Natural killer cell (primary cell): ENCODE measurements at places on chromosomes 5 and 9.

- DNase-seq, result no peak
Measured at GRCh38 chr5:54705994-54706653, 188.6 kb downstream of the SNX18 start.

GRCh38 chr5:9198394-9198793 lies 347.5 kb downstream of the SEMA5A start:
- DNase-seq, result no peak

GRCh38 chr5:57863661-57864060 lies 381.1 kb upstream of the ACTBL2 start:
- no peak for DNase-seq

DNA sequence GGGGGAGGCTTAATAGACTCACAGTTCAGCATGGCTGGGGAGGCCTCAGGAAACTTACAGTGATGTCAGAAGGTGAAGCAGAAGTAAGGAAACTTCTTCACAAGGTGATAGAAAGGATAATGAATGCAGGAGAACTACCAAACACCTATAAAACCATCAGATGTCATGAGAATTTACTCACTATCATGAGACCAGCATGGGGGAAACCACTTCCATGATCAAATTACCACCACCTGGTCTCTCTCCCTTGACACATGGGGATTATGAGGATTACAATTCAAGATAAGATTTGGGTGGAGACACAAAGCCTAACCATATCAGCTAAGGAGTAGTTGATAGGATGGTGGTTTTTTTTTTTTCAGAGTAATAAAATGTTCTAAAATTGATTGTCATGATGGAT lies 201.8 kb downstream of the CDH12 start:
- no peak for DNase-seq

DNA sequence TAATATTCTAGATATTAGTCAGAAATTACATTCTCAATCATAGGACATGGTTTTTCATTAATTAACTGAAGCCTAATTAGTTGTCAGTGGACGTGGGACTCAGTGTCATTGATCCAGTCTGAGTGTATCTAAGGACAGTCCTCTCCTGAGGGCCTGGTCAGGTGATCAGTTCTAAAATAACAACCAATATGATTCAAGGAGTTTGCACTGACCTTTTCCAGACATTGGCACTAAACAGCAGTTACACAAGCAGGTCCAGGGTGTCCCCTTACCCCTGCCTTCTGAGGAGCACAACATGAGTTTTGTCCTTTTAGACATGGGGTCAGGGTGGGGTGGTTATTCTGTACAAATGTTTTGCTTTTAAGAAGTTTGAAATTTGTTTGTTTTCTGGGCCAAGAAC lies 97.8 kb downstream of the CMYA5 start:
- no peak for DNase-seq

DNA sequence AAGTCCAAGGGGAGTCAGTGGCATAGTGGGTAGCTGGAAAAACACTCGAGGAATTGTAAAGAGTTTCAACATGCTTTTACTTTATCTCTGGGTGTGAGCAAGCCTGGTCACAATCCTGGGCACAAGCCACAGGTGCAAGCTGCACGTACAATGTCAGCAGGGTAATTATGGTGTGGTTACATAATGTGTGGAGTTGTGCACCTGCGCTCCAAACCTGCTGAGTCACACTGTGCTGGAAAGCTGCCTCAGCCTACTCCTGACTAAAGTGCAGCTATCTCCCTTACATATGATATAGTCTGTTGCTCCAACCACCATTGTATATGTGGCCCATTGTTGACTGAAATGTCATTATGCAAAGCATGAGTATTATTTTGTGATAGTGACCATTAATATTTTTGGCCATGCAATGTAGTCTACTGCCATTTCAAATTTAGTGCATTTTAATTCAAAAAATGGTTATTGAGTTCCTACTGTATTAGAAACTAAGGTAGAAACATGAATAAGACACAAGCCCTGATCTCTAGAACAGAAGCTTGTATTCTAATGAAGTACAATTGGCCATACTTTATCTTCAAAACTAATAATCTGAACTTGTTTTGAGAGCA lies 160.9 kb upstream of the SLC30A5 start:
- DNase-seq, result no peak

GRCh38 chr5:88688984-88689667 lies 193.9 kb downstream of the MEF2C start:
- DNase-seq, result no peak

GRCh38 chr5:163496286-163496685 lies 9.1 kb upstream of the MAT2B start:
- DNase-seq, result no peak

DNA sequence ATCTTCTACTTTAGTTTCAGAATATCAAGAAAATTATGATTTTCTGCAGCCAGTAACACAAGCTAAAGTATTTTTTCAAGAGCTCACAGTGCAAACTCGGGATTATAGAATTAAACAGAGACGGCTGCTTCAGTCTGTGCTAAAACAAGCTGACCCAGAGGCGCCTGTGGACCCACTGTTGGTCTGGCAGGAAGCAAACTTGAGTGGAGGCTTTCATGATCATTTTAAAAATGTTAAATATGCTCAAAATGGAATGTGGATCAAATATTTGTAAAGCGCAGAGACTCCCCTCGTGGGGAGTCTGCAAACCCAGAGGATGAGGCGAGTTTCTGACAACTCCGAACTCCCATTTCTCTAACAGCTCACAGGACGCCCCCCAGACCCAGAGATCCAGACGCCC lies 13.0 kb downstream of the ROR2 start:
- no peak for DNase-seq

DNA sequence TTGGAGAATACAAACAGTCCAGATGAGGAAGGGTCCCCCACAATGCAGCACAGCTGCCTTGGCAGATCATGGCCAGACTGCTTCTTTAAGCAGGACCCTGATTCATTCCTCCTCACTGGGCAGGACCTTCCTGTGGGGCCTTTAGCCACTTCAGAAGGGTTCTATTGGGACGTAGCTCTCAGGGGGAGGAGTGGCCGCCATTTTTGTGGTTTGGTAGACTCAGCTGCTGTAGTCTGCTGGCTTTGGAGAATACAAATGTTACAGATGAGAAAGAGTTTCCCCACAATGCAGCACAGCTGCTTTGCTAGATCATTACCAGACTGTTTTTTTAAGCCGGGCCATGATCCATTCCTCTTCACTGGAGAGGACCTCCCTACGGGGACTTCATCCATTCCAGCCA lies 57.4 kb downstream of the TMEM38B start:
- no peak for DNase-seq

GRCh38 chr5:72938206-72938605 lies 17.6 kb upstream of the FCHO2 start:
- no peak for DNase-seq

GRCh38 chr9:110179734-110180133 lies 28.2 kb downstream of the C9orf152 start:
- no peak for DNase-seq

DNA sequence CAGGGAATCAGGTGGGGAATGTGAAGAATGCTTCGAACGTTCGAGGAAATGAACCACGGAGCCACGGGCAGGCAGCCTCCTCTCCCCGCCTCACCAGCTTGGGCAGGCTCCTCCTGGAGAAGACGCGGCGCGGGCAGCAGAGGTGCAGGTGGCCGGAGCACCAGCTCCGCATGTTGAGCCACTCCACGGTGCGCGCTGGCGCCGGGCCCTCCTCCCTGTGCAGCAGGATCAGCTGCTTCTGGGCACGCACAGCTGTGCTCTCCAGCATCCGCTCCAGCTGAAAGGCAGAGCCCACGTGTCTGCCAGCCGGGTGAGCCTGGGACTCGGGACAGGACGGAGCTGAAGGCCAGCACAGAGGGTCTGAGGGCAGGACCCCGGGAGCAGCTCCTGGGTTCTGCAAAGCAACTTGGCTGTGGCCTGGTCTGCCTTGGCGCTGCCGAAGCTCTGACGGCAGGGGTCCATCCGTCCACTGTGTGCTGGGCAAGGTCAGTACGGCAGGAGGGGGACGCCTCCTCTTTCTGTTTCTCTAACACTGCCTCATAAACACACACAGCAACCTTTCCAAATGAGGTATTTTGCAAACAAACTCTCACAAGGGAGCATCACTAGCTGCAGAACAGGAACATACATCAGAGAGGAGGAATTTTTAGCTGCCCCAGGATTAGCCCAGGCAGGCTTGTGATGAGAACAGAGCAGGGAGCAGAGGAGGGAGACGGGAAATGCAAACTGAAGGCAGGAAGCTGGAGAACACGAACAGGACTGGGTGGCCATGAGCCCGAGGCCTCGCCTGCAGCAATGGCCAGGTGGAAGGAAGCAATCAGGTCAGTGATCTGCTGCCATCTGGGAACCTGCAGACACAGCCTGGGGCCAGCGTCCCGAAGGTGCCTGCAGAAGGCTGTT lies 20.1 kb upstream of the NSMF start:
- DNase-seq, result no peak

GRCh38 chr9:37682951-37683350 lies 32.2 kb downstream of the FRMPD1 start:
- DNase-seq, result no peak

- peak; percentile 89 for DNase-seq
Measured at GRCh38 chr9:130042885-130043653, at the start of gene FNBP1. Gene FNBP1 (minus strand): TSS chr9:130043189. CDS start chr9:130042975, 214 bp downstream.

- DNase-seq, result no peak
Measured at GRCh38 chr5:73196201-73196600, 23.2 kb downstream of the TMEM174 start.

DNA sequence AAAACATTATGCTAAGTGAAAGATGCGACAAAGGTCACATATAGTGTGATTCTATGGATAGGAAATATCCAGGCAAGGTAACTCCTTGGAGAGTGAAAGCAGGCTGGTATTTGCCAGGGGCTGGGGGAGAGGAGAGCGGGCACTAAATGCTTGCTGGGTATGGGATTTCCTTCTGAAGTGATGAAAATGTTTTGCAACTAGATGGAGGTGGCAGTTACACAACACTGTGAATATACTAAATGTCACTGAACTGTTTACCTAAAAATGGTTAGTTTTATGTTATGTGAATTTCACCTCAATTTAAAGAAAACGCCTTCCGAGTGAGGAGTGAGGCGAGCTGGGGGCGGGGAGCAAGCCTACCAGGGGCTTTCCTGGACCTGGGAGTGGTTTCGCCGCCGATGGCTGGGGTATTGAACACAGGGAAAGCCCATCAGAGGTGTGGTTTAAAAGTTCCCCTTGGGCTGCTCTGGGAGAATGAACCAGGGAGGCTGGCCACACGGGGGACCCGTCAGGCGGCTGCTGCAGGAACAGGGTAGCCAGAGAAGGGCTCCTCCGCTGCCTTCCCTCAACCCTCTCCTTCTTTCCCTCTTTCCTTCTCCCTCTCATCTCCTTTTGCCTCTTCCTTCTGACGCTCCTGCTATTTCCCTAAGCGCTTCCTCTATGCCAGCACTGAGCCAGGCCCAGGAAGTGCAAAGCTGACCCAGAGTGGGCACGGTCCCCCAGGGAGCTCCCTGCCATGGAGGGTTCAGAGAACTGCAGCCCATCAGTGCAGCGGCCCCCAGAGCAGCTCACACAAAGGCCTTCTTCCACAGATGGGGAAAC lies 4.9 kb downstream of the AKNA start:
- peak; percentile 76 for DNase-seq

DNA sequence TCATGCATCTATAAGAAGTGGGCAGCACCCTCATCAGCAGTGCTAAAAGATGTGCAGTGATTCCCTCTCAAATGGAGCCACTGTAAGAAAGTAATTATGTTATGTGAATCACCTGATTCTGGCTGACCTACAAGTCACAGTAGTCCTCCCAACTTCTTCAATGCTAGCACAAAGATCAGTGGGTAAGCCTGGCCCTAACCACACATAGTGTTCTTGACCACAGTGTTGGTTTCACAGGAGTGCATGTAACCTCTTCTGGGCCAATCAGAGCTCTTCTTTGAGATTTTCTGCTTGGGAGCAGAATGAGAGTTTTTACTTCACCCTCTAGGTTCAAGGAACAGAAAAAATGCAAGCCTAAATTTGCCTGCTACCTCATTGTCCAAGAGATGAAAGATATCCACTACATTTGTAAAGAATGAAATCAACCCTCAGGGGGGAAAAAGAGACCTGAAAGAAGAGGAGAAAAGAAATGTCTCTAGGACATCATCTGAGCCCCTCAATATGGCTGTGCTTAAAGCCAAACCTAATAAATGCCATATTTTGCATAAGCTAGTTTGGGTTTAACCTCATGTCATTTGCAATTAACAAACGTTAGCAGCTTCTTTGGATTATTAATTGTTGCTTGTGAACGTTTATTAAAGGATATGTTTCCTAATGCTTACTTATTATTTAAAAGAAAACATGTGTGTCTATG lies 65.3 kb upstream of the ADRB2 start:
- DNase-seq, result no peak

DNA sequence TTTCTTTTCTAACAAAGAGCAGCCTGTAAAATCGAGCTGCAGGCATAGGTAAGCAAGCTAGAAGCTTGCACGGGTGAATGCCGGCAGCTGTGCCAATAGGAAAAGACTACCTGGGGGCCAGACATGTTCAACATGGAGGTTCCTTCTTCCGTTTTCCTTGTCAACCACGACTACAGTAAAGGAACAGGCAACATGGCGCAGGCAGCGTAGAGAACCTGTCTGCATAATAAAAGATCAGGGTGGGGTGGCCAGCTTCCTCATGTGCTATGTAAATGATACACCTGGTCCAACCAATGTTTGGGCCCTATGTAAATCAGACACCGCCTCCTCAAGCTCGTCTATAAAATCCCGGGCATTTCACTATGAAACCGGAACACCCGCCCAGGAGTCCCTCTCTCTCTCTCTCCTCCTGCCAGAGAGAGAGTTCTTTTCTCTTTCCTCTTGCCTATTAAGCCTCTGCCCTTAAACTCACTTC lies 103.8 kb upstream of the LIFR start:
- DNase-seq, result no peak

DNA sequence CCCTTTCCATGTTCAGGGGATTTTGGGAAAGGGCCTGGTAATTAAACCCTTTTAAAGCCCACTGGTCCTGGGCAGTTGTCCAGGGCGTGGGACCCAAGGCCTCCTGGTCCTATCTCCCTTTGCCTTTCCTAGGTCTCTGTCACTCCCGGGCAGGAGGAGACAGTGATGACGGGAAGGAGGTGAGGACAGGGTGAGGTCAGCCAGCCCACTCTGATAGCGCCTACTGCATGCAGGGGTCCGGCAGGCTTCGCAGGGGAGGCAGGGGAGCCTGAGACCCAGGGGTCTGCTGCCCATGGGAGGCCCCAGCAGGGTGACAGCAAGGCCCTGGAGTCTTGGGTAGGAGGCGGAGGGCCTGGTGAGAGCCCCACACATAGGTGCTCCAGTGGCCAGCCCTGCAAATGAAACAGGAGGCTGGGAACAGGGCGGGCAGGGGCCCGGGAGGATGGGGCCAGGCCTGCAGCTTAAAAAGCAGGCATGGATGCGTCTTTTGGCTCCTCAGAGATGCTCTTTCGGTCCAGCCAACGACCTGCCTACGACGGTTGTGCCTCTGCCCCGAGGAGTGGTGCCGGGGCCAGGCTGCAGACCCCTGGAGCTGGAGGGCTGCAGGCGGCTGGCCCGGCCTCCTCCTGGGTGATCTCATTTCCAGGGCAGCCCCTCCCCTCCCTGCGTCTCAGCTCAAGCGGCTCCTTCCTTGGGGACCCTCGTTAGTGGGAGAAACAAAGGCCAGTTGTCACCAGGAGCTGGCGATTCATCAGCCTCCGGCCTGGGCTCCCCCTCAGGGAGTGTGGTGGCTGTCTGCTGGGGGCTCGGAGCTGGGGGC lies 6.7 kb upstream of the RXRA start:
- DNase-seq, result no peak
